Neural progenitor cell (in vitro differentiated cells): ENCODE measurements at places on chromosomes 5 and 9.
A peak's percentile ranks its signal among the peaks of the same experiment; 100 is the strongest.

GRCh38 chr9:89051421-89052025 is 60.3 kb downstream of the S1PR3 start:
- no peak for DNase-seq

- DNase-seq = no peak
Observed at GRCh38 chr5:162683284-162683683, 615.7 kb downstream of the GABRG2 start.

DNA sequence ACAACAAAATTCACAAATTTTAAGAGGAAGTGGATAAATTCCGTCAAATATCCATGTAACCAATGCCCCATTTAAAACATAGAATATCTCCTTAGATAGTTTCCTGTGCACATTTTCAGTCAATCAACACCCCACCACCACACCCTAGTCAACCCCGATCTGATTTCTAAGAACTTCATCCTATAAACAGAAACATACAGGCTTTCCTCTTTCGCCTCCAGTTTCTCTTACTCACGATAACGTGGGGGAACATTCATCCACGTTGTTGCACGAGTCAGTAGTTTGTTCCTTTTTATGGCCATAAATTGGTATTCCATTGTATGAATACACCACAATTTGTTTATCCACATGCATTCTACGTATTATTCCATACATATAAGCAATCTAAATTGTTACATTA is 35.6 kb upstream of the TRIO start:
- DNase-seq = no peak

- no peak for DNase-seq
Observed at GRCh38 chr9:82299870-82300269, 311.3 kb downstream of the SPATA31D1 start.

DNA sequence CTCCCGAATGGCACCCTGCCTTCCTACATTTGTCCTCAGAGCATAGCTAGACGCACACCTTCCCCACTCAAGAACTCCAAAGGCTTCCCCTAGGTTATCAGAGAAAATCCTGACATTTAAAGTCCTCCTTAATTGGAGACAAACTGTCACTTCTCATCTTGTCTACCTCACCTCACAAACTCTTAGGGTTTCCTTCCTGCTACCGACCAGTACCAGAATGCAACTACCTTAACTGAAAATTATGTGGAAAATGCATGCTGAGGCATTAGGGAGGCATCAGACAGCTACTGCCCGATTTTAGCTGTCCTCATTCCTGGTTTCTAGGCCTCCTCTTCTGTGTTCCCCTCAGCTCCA is 17.9 kb upstream of the TNIP1 start:
- DNase-seq = no peak

- no peak for DNase-seq
Observed at GRCh38 chr5:77514457-77514856, 22.3 kb upstream of the WDR41 start.

DNA sequence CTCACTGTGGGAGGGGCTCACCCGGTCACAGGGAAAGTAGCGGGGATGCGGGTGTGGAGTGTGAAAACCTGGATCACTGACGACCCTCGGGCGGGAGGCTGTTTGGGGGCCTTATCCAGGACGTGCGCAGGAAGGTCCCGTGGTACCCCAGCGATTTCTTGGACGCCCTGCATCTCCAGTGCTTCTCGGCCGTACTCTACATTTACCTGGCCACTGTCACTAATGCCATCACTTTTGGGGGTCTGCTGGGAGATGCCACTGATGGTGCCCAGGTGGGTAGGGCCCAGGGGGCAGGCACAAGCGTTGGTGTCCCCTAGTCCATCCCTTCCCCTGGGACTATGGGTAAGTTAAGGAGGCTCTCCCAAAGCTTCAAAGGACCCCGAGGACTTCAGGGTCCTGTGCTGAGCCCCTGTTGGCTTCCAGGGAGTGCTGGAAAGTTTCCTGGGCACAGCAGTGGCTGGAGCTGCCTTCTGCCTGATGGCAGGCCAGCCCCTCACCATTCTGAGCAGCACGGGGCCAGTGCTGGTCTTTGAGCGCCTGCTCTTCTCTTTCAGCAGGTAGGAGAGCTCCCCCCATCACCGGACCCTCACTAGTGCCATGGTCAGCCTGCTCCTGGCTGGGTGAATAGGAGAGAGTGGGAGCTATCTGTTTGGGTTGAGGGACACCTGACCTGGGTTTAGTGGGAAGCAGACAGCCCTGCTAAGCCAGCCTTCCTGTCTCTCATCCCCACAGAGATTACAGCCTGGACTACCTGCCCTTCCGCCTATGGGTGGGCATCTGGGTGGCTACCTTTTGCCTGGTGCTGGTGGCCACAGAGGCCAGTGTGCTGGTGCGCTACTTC is 3.9 kb downstream of the SLC4A9 start:
- no peak for DNase-seq

GRCh38 chr9:114311571-114312512 is 11.1 kb upstream of the ORM1 start:
- DNase-seq = no peak

- DNase-seq = peak; percentile 11
Observed at GRCh38 chr9:73162987-73163768, 11.5 kb downstream of the ANXA1 start.
